ENCODE measurements at places on chromosomes 3 and 15.
A peak's percentile ranks its signal among the peaks of the same experiment; 100 is the strongest.

GRCh38 chr3:183488343-183488742 lies 59.9 kb upstream of the MCF2L2 start:
- DNase-seq: no peak

GRCh38 chr3:167895178-167895577 lies 159.7 kb downstream of the SERPINI1 start:
- no peak for DNase-seq

DNA sequence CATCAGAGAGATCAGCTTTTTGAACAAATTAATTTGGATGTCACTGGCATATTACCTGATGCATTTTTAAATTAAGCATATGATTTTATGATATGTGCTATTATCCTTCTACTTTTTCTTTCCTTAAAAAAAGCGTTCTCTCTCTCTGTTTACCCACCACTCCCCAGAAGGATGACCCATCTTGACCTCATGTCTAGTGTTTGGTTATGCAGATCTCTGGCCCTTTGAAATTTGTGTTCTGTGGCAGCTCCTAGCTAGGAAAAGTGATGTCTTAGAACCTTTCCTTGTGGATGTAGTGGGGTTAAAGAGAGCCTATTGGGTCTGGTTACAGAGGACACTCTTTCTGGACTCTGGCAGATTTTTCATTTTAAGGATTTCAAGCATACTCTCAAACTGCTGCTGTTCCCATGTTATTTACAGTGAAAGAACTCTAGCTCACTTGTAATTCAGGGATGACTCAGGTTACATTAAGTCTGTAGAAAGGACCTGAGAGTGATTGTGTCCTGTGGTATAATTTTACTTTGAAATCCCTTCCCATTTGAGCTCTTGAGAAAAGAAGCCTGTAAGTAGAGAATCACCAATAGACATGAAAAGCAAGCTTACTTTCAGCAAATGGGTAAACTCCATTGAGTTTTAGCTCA lies 23.8 kb downstream of the ARHGEF26 start:
- DNase-seq: no peak

GRCh38 chr15:100902436-100903167 lies 16.6 kb upstream of the LRRK1 start:
- DNase-seq: peak; percentile 92

DNA sequence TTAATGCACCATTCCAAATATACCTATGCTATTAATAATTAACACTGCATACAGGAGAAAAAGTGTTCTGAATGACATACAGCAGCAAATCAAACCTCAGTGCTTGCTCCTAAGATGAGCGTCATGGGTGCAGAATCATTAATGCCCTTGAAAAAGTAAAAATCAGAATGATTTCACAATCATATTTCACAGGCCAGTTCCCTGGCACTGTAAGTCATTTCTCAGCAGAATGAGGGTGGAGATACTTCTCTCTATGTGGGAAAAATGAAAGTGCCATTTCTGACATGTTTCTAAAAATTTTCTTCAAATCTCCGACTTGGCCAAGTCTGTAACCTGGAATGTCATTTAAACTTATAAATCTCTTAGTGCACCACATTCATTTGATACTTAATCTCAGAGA lies 549.8 kb upstream of the AGTR1 start:
- DNase-seq: no peak

Data from thyroid gland (tissue), 4 donors.